Glomerular endothelial cell (primary cell): ENCODE measurements at places on chromosomes 7 and 10. TPM values are rescaled to one million over a fixed set of nuclear protein-coding genes. Genes with fewer than 3 reads are reported as not detected.

OPN4 gene
- total RNA-seq: not detected in 2 replicates

EPDR1 gene
- 18.1 and 21.3 TPM in 2 replicates for total RNA-seq

ATRNL1 gene
- 5.3 and 8.0 TPM in 2 replicates for total RNA-seq

CTAGE15 gene
- not detected in 2 replicates for total RNA-seq

INPP5A gene
- 43.9 and 51.9 TPM in 2 replicates for total RNA-seq
